ENCODE measurements at places on chromosomes 13 and 19.

DNA sequence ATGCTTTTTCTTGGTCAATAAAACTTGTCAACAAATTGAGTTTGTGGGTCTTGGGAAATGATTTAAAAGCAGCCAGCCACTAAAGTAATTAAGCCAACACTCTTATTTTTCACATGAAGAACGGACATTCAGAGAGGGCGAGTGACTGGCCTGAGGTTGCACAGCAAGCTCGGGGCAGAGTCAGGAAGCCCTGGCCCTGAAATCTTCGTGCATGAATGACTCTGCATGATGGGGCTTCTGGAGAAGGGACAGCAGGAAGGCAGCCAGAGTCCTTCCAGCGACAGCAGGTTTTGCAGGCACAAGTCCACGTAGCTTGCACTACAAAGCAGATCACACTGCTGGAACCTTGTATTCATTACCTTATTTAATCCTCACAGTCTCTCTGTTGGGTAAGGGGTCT lies 232.5 kb downstream of the ZNF536 start:
- no peak for DNase-seq

DNA sequence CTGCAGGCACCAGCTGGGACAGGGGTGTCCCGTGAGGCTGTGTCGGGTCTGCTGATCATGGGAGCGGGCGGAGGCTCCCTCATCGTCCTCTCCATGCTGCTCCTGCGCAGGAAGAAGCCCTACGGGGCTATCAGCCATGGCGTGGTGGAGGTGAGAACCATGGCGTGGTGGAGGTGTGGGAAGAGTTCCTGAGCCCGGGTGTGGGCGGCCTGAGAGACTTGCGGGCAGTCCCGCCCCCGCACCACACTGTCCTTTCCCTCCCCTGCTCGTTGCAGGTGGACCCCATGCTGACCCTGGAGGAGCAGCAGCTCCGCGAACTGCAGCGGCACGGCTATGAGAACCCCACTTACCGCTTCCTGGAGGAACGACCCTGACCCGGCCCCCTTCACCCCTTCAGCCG lies 10.7 kb downstream of the APLP1 start:
- DNase-seq = no peak

DNA sequence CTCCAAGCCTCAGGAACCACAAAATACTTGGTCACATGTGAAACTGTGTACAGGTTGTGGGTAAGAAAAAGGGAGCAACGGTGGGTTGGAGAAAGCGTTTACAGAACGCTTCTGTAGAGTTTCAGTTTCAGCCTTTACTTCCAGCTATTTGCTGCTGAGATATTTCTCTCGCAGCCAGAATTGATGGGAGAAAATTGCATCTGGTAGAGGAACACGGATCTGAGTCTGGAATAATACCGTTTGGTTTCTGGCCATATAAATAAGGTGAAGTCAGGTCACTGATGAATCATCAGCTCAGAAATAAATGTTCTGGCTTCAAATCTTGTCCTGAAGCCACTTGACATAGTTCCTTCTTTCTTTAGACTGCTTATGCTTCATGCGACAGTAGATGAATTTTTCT lies 20.3 kb upstream of the RFC3 start:
- DNase-seq = peak; percentile 13

GRCh38 chr19:30020189-30020588 lies 78.2 kb downstream of the URI1 start:
- no peak for DNase-seq

- DNase-seq = no peak
These were observed 82.4 kb downstream of the GGACT start for GRCh38 chr13:100506154-100506553.

GRCh38 chr19:10961073-10961860 lies 437 bp downstream of the SMARCA4 start:
- DNase-seq = peak; percentile 30

DNA sequence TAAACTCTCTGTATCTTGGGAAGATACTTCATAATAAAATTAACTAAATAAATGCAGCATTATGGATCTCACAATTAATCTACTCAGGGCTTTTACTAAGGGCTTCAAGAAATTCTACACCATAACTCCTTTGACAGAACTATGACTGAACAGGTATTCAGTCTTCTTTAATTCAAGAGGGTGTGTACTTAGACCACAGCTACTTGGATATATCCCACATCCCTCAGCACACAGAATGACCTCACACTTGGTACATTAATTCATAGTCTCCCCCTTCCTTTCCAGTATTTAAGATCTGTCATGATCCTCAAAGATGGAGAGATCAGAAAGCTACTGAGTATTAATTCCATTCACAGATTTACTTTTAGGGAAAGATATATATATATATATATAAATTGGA lies 11.6 kb downstream of the DIAPH3 start:
- DNase-seq = no peak

DNA sequence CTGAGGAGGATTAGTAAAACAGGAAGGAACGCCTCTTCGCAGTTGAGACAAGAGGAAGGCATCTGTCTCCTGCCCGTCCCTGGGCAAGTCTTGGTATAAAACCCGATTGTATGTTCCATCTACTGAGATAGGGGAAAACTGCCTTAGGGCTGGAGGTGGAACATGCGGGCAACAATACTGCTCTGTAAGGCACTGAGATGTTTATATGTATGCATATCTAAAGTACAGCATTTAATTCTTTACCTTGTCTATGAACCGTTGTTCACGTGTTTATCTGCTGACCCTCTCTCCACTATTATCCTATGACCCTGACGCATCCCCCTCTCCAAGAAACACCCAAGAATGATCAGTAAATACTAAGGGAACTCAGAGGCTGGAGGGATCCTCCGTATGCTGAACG lies 722 bp upstream of the TIMM50 start:
- no peak for DNase-seq

DNA sequence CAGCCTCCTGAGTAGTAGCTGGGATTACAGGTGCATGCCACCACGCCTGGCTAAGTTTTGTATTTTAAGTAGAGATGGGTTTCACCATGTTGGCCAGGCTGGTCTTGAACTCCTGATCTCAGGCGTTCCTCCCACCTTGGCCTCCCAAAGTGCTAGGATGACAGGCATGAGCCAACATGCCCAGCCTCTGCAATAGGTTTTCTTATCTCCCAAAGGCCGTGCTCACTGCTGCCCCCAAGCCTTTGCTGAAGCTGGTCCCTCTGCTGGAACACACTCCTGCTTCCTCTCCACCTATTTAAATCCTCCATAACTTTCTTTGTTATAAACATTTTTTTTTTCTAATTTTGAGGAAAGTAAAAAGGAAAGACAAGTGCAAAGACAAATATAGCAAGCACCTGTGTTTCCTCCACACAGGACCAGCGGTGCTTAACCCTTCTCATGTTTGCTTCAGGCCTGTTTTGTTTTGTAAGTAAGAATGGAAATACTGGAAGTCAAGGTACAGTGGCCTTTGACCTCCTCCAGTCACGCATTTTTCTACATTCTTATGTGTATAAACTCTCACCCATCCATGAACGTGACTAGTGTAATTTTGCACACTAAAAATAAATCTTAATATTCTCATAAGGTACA lies 14.5 kb upstream of the TNFAIP8L1 start:
- DNase-seq = peak; percentile 39

DNA sequence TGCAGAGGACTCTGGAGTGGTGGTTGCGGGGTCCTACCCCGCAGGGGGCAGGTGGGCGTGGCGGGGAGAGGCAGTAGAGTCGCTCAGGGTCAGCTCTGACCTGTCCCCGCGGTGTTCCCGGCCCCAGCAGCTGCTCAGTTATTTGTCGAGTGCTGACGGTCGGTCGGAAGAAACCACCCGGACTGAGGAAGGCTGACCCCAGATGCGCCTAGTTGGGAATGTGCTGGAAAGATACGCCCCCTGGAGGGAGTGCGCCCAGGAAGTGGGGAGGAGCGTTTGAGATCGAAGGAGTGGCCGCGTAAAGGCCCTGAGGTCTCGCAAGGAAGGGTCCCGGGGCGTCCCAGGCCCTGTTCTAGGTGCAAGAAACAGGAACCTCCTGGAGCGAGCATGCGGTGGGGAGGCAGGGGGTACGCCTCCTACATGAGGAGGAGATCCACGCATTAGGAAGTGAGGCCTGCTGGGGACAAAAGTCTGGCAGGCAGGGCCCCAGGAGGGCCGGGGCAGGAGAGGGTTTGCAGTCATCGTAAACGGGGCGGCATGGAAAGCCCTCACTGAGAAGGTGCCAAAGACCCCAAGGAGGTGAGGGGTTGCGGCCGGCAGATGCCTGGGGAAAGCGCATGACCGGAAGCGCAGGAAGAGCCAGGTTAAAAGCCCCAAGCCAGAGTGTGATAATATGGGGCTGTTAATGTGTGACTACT lies 9.2 kb downstream of the CCDC8 start:
- DNase-seq = peak; percentile 41

DNA sequence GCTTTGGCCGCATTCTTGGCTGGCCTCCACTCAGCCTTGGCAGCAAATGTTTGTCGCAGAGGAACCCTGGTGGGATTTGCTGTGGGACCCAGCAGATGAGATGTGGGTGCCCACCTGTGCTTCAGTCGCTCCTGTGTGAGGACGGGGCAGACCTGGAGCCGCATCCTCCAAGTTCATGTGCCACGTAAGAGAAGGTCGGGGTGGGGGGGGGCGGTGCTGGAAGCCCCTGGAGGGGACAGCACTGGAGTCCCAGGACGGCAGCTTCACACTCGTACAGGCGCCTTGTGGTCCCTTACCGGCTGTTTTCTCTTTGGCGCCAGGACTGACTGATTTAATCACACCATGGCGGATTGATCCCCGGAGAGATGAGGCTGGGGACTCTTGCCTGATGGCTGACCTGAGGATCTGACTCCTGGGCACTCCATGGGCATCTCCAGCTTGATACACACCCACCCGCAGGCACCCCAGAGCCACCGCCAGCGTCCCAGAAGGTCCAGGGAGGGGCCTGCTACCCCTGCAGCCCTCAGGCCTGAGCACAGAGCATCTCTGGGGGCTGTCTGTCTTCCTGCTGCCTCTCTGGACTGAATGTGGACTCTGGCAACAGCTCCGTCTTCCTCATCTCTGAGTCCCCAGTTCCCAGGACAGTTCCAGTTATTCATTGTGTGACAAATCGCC lies 10.0 kb upstream of the GRTP1 start:
- DNase-seq = no peak

DNA sequence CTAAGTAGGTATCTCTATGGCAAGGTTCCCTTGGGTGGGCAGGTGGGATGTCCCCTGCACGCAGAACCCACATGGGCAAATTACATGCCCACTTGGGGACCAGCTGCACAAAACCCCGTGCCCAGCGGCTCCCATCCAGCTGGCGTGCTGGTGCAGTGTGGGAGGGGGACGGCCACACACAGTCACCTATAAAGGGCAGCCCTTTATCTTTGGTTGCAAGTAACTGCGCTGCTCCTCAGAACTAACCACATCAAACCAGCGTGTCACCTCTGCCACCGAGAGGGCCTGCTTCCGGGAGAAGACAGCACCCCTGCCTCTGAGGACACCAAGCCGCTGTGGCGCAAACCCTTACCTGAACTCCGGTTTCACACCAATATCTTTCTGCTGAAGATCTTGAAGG lies 32.2 kb downstream of the ANKRD27 start:
- no peak for DNase-seq

DNA sequence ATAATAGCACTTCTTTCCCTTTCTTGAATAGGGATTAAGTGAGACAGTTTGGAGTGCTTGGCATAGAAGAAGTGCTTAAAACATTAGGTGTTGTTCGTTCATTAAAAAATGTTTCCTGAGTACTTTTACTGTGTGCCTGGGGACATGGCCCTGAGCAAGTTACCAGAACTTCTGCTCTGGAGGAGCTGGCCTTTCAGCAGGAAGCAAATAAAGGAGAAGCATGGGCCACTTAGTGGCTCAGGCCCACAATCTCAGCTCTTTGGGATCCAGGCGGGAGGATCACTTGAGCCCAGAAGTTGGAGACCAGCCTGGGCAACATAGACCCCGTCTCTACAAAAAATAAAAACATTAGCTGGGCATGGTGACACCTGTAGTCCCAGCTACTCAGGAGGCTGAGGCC lies 5.7 kb downstream of the DNM2 start:
- no peak for DNase-seq

- peak; percentile 99 for DNase-seq
These were observed 563 bp upstream of the TOMM40 start for GRCh38 chr19:44890366-44891015.

DNA sequence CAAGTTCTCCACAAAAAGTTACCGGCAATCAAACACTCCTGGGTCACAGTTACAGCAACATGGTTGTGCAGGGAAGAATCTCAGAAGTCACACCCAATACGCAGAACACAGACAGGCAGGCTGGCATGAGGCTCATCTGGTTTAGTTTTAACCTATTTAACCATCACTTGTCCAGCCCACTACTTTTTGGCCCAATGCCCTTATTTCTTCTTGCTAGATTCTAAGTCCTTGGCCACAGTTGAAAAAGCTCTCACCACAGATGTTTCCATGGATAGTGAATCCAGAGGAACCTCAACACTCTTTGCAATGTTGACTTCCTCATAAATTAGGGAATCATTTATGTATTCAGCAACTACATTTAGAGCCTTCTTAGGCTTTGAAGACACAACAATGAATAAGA lies 50.7 kb upstream of the FNDC3A start:
- no peak for DNase-seq

GRCh38 chr13:106426909-106427308 lies 108.6 kb downstream of the EFNB2 start:
- DNase-seq = no peak

DNA sequence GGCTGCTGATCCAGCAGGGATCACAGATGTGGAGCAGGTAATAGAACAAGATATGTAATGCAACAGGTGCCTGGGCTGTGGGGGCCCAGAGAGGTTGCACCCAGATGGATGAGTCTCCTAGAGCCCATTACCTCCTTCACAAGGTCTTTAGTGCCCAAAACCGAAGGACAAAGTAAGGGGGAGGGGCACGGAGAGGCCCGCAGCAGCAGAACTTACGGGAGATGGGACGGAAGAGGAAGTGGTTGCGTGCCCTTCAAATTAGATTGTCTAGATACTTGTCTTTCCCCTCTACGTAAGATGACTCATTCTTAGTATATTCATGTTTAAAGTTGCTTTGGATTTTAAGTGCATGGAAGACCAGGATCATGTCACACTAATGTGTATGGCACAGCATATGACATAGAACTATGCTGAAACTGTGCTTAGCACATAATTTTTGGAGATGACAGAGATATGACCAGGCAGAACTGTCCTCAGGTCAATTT lies 5.7 kb upstream of the MRPS31 start:
- DNase-seq = peak; percentile 40

- no peak for DNase-seq
These were observed 88.0 kb upstream of the MCF2L start for GRCh38 chr13:112880976-112881540.

DNA sequence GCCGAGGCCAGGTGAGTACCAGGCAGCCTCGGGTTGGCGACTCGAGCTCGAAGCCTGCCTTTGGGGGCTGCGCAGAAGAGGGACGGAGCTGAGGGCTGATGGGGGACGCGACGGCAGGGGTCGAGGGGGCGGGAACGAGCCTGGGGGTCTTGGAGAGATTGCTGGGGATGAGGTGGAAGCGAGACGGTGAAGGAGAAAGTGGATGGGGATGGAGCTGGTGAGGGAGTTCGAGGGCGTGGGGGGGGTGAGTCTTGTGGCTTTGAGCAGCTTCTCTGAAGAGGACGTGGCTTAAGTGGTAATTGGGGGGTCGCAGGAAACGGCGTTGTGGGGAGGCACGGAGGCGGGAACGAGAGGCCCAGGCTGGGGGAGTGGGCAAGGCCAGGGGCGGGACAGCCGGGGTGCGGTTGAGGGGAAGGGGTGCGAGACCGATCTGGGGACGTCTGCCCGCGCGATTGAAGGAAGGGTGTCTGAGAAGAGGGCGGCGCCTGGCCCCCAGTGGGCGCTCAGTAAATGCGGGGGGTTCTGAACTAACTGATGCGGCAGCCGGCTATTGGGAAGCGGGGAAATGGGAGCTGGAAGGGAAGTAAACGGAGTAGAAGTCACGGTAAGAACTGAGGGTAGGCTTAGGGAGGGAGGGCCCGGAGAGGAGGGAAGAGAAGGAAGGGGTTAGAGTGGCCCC lies 426 bp downstream of the MYO9B start:
- DNase-seq = no peak

Measured in fibroblast of pulmonary artery (primary cell).